ENCODE measurements at places on chromosomes 2 and 18.

DNA sequence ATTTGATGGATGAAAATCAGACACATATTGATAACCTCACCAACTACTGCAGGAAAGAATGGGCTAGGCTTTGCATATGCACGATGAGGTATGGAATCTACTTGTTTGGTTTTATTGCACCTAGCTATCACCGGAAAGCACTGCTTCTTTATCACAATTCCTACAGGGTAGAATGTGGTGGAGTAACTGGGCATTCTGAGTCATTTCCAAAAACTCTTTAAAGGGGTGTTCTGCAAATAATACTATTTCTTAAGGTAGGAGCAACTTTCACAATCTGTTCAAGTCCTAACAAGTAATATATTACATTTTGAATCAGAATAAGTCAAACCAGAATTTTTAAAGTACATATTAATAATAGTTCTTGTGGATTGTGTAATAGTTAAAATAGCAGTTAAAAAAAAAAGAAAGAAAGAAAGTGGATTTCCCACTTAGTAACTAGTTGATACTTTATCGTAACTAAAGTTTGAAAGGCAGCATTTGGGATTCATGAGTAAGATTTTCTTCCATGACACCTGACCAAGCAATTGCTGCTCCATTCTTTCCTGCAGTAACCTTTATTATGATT, 40.5 kb downstream of the INO80C start:
- no peak for DNase-seq

GRCh38 chr2:235779444-235779896, 285.6 kb downstream of the AGAP1 start:
- peak; percentile 85 for DNase-seq

GRCh38 chr2:203025592-203025991, 10.9 kb downstream of the NBEAL1 start:
- no peak for DNase-seq

DNA sequence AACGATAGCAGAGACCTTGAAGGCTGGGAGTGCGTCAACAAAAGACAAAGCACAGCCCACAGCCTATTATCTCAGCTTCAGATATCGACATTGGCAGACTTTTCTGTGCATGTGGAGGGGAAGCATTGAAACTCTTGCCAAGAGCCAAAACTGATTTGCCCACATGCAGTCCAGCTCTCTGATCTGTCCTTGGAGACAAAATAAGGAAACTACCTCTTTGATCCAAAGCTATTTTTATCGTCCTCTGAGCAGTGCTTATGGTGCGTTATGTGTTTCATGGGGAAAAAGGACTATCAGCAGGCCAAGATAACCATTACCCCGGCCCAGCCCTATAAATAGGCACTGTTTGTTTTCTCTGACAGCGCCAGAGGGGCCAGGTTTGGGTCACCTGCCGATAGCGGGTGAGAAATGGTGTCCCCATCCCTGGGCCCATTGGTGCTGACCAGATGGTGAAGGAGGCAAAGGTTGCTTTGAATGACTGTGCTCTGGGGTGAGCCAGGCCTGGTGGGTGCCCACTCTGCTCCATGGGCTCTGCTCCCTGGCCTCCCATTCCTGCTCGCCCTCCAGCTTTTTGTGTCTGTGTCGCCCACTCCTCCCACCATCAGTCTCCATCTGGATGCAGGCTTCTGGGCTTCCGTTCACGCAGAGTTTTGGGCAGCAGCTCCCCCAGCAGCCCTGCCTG, 176.1 kb upstream of the HS6ST1 start:
- peak; percentile 22 for DNase-seq

- no peak for DNase-seq
These were observed 34.8 kb downstream of the RIT2 start for GRCh38 chr18:43080671-43081070.

Data from activated CD8-positive, alpha-beta memory T cell treated with anti-CD3 and anti-CD28 coated beads, Interleukin-2, amount 50 U/mL, for 48 hours (primary cell).